ENCODE measurements at places on chromosomes 16 and 17.

DNA sequence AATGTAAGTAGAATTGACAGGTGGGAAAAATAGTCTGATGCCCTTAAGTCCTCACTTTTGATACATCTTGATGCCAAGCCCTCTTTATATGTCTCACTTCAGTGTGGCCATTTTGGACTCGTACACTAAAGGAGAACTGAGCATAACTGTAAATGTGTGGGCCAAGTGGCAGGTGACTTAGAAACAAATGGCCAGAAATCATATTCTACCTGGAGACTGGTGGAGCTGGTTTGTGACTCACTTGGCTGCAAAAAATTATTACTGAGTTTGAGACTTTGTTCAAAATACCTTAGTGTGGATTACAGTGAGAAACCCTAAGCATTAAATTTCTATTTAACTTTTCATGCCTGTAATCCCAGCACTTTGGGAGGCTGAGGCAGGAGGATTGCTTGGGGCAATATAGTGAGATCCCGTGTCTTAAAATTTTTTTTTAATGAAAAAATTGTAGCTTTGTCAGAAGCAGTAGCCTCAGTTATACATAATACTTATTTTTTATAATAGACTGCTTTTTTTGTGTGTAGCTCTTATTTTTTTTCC, 5.0 kb downstream of the HAPSTR1 start:
- DNase-seq: no peak
- H3K4me1 ChIP-seq: peaks cover 84% of the 10 kb centered on the region

DNA sequence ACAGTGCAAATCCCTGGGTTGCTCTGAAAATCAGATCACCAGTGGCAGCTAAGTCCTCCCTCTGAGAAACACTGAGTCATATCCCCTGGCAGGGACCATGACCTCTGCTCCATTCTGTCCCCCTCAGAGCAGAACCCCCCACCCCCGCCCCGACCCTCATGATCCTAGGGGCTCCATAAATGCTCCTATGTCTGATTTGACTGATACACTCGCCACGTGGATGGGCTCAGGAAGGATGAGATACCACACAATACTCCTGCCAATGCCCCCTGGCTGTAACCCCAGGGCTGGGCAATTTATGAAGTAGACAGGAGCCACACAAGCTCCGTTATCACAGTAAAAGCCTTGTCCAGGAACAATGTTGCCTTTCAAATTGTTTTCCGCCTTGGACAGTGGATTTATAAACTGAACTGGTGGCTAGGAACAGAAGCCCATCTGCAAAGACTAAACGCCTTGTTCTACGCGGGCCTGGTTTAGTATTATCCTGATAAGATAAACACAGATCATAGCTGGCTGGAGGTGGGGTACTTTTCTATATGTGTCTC, 394.8 kb downstream of the SLC39A11 start:
- no peak overlapping the region for H3K27ac ChIP-seq
- H3K36me3 ChIP-seq: no peaks in the 10 kb centered on the region
- H3K4me3 ChIP-seq: no peak overlapping the region
- no peaks in the 10 kb centered on the region for H3K4me1 ChIP-seq
- H3K27me3 ChIP-seq: no peaks in the 10 kb centered on the region
- DNase-seq: no peak

DNA sequence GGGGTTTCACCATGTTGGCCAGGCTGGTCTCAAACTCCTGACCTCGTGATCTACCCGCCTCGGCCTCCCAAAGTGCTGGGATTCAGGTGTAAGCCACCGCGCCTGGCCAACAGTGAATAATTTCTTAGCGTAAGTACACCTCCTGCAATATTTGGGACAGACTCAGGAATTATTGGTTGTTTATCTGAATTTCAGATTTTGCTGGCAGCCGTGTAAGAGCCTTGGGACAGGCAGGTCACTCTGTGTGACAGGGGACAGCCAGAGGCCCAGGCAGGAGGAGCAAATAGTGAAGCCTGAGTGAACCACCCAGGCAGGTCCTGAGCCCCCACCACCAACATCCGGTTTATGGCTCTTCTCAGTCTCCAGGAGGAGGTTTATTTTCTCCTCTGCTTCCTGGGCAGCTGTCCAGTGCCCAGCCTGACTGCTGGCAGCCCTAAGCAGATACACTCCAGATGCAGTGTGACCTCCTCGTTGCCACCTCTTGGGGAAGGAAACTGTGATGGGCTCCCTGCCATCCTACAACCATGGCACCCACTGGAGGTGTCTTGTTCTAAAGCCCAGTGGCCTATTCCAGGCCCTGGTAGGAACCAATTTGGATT, 26.2 kb upstream of the ADORA2B start:
- no peak overlapping the region for H3K27ac ChIP-seq
- no peaks in the 10 kb centered on the region for H3K27me3 ChIP-seq
- peaks cover 8% of the 10 kb centered on the region for H3K4me1 ChIP-seq

DNA sequence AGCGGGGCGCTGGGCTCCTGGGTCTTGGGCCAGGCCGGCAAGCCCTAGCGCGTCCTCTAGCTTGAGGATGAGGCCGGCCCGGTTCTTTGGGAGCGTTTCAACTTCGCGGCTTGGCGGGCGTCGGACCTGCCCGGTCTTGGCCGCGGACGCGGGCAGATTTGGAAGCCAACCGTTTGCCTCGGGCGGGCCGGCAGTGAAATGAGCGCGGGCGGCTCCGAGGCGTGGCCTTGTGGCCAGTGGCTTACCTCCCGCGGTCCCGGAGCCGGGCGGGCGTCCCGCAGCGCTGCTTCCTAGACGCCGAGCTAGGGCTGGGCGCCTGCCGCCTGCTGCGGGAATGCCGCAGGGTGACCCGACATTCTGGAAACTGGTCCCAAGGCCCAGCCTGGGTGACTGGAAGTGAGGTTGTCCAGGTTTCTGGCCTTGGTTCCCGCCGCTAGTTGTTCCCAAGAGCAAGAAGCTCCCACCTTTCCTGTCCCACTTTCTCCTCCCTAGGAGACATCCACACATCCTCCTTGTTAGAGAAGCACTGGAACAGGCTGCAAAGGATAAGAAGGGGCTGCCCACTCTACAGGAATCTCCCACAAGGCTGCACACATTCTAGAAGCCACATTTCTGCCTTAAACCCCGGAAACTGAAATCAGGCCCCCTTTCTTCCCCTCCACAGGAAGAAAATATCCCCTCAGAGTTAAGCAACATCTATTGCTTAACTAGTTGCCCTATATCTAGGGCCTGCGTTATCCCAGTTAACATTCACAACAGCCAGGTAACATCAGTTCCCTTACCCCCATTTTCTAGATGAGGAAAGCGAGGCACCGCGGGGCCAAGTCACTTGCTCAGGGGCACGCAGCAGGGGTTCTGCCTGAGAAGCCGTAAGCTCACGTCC, 4.5 kb upstream of the CBX8 start:
- H3K4me3 ChIP-seq: peak overlapping the region; percentile 36
- H3K36me3 ChIP-seq: no peaks in the 10 kb centered on the region
- H3K27ac ChIP-seq: peak overlapping the region; percentile 22
- peaks cover 73% of the 10 kb centered on the region for H3K27me3 ChIP-seq
- H3K4me1 ChIP-seq: peaks cover 41% of the 10 kb centered on the region
- DNase-seq: no peak

- no peaks in the 10 kb centered on the region for H3K27me3 ChIP-seq
- no peak overlapping the region for H3K4me3 ChIP-seq
- peaks cover 73% of the 10 kb centered on the region for H3K36me3 ChIP-seq
- DNase-seq: no peak
- no peak overlapping the region for H3K27ac ChIP-seq
Measured at GRCh38 chr16:62283-62967, 8.8 kb downstream of the SNRNP25 start.

DNA sequence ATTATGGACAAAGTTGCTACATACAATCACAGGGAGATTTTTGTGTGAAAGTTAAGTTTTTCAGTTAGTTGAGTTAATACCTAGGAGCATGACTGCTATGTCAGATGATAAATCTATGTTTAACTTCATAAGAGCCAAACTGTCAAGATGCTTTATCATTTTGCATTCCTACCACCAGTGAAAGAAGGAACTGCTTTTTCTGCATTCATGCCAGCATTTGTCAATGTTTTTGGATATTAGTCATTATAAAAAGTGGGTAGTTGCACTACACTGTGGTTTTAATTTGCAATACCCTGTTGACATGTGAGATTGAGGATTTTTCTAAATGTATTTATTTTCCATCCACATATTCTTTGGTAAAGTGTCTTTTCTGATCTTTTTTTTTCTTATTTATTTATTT, 434.0 kb upstream of the MON1B start:
- H3K27ac ChIP-seq: no peak overlapping the region
- H3K4me3 ChIP-seq: no peak overlapping the region
- no peaks in the 10 kb centered on the region for H3K36me3 ChIP-seq
- H3K27me3 ChIP-seq: no peaks in the 10 kb centered on the region
- no peaks in the 10 kb centered on the region for H3K4me1 ChIP-seq

GRCh38 chr16:8953064-8953463, 10.6 kb downstream of the USP7 start:
- DNase-seq: no peak
- no peaks in the 10 kb centered on the region for H3K27me3 ChIP-seq
- peaks cover 51% of the 10 kb centered on the region for H3K4me1 ChIP-seq
- H3K36me3 ChIP-seq: no peaks in the 10 kb centered on the region

GRCh38 chr17:56845934-56846333, 12.0 kb downstream of the DGKE start:
- H3K27me3 ChIP-seq: no peaks in the 10 kb centered on the region
- no peak for DNase-seq
- H3K4me1 ChIP-seq: no peaks in the 10 kb centered on the region
- no peak overlapping the region for H3K4me3 ChIP-seq
- peaks cover 13% of the 10 kb centered on the region for H3K36me3 ChIP-seq

- no peak overlapping the region for H3K27ac ChIP-seq
- H3K27me3 ChIP-seq: no peaks in the 10 kb centered on the region
- no peak overlapping the region for H3K4me3 ChIP-seq
- no peaks in the 10 kb centered on the region for H3K36me3 ChIP-seq
Measured at GRCh38 chr17:29619251-29619650, 3.5 kb downstream of the CORO6 start.

GRCh38 chr17:39750131-39751015, 12.6 kb downstream of the GRB7 start:
- peaks cover 28% of the 10 kb centered on the region for H3K4me1 ChIP-seq
- no peak overlapping the region for H3K27ac ChIP-seq
- no peak overlapping the region for H3K4me3 ChIP-seq
- no peak for DNase-seq

- H3K36me3 ChIP-seq: no peaks in the 10 kb centered on the region
- no peaks in the 10 kb centered on the region for H3K4me1 ChIP-seq
- no peak overlapping the region for H3K4me3 ChIP-seq
Measured at GRCh38 chr16:35207059-35207999, 1747.9 kb downstream of the TP53TG3F start.

- DNase-seq: no peak
- no peaks in the 10 kb centered on the region for H3K36me3 ChIP-seq
- H3K27ac ChIP-seq: no peak overlapping the region
- peaks cover 10% of the 10 kb centered on the region for H3K4me1 ChIP-seq
Measured at GRCh38 chr17:57505841-57506773, 239.0 kb downstream of the CCDC182 start.

GRCh38 chr16:71923941-71924690, 28.8 kb downstream of the IST1 start:
- peaks cover 70% of the 10 kb centered on the region for H3K36me3 ChIP-seq
- H3K27me3 ChIP-seq: no peaks in the 10 kb centered on the region
- no peak for DNase-seq
- peaks cover 41% of the 10 kb centered on the region for H3K4me1 ChIP-seq
- no peak overlapping the region for H3K4me3 ChIP-seq
- H3K27ac ChIP-seq: no peak overlapping the region

DNA sequence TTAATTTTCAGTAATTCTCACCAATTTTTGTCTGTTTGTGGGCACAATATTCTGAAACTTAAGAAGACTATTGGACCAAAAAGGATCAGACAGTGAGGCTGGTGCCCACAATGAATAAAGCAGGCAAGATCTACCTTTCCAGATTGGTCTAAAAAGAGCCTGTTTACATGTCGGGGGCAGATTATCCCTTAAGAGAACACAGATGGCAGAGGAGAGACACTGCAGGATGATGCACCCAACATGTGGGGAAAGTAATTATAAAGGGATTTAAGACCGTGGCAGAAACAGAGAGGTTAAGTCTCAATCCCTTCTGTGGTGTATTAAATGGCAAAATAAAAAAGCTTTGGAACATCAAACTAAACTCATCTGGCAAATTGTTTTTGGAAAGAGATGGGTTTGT, 331.8 kb upstream of the CDH11 start:
- no peak overlapping the region for H3K27ac ChIP-seq
- no peaks in the 10 kb centered on the region for H3K36me3 ChIP-seq
- no peak for DNase-seq
- H3K4me1 ChIP-seq: no peaks in the 10 kb centered on the region
- no peak overlapping the region for H3K4me3 ChIP-seq
- no peaks in the 10 kb centered on the region for H3K27me3 ChIP-seq

DNA sequence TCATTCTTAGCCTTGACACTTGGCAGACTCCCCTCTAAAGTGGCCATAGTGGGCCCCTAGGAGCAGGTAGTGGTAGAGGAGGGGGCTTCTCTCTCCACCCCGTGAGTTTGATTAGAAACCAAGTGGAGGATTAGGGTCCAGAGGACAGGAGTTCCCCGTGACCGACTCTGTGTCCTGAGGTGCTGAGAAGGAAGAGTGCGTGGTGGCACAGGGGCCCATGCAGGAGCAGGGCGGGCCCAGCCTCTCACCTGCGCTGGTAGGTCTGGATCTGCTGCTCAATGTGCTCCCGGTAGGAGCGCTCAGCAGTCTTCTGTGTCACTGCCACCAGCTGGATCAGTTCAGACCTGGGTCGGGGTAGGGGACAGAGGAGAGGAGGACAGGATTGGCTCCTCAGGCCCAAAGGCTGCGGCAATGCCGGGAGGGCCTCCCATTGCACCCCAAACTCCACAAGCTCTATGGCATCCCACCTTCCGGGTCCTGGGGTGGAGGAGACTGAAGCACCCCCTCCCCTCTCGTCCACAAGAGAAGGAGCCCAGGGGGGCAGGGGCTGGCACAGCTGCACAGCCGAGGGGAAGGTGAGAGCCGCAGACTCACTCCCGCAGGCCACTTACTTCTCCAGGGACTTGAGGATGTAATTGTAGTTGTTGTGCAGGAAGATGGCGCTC, 6.2 kb downstream of the ZACN start:
- H3K27me3 ChIP-seq: no peaks in the 10 kb centered on the region
- DNase-seq: no peak
- H3K27ac ChIP-seq: no peak overlapping the region
- peaks cover 54% of the 10 kb centered on the region for H3K36me3 ChIP-seq

DNA sequence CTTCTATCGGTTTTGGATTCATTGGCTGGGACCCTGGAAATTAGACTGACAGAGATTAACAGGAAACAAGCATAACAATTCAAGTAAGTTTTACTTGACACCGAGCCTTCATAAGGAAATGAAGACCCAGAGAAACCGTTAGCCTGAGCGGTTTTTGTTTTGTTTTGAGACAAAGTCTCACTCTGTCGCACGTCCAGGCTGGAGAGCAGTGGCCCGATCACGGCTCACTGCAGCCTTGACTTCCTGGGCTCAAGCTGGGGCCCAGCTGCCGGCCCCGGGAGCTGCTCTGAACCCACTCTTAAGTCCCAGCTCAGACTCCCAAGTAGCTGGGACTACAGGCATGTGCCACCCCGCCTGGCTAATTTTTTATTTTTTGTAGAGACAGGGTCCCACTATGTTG, 321.3 kb downstream of the SEC14L1 start:
- no peak overlapping the region for H3K27ac ChIP-seq
- H3K36me3 ChIP-seq: no peaks in the 10 kb centered on the region
- peaks cover 9% of the 10 kb centered on the region for H3K4me1 ChIP-seq
- DNase-seq: no peak

Data from thoracic aorta (tissue), 2 donors.